ENCODE measurements at places on chromosomes 6 and 20.

DNA sequence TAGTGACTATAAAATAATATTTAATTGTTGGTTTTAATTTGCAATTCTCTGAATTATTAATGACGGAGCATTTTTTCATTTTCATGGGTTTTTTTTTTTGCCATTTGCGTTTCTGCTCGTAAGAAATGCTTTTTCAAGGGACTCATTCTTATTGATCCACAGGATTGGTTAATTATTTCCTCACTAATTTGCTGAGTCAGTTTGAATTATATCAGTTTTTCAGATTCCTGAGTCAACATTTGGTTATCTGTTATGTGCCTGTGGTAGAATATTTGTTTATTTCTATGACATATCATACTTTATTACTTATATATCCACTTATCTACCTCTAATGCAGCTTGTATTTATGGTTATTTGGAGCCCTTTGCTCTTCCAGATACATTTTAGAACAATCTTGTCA, 257.0 kb upstream of the BTBD3 start:
- no peak for DNase-seq

- DNase-seq: no peak
Measured at GRCh38 chr6:119848696-119849095, 499.1 kb upstream of the MAN1A1 start.

- no peak for DNase-seq
Measured at GRCh38 chr6:148803979-148804378, 57.1 kb downstream of the UST start.

GRCh38 chr20:25461786-25462545, 54.5 kb downstream of the GINS1 start:
- DNase-seq: no peak
